ENCODE measurements at places on chromosomes 1 and 21.

DNA sequence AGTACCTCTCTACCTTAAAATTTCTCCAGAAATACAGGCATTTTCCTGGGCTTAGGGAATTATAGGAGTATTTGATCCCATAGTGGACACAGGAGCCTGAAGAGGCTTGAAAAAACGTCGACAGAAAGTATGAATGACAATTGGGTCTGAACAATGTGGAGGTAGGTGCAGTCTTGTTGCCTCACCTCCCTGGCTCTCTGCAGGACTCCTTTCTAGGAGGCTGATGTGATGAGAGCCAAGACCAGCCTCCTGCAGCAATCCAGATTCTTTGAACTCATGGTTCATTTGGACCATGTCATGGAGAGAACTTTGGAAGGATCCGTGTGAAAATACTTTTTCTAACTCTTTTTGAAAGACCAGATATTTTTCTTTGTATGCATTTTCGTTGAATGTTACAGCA, 50.5 kb upstream of the MTF2 start:
- DNase-seq, result no peak

- DNase-seq, result no peak
These were observed 92.5 kb downstream of the ITSN1 start for GRCh38 chr21:33734818-33735217.

DNA sequence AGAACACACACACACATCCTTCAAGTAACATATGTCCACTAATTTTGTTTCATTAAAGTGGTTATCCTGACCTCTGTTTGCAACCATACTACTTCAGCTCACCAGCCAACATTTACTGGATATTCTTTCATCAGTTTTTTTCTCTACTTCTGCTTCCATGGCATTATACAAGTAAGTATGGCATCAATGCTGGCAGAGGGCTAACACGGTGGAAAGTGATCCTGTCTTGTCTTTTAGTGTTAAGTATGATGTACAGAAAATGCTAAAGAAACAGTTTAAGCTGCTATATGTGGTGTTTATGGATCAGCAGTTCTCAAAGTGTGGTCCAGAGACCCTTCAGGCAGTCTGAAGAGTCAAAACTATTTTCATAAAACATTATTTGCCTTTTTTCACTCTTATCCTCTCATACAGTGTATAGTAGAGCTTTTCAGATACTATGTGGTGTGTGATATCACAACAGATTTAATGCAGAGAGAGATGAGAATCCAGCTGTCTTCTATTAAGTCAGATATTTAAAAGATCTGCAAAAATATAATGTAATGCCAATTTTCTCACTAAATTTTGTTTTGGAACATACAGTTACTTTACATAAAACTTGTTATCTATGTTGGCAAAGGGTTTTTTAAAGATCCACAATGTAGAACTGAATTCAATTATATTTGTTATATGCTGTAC, 46.6 kb downstream of the FOXJ3 start:
- DNase-seq, result no peak

DNA sequence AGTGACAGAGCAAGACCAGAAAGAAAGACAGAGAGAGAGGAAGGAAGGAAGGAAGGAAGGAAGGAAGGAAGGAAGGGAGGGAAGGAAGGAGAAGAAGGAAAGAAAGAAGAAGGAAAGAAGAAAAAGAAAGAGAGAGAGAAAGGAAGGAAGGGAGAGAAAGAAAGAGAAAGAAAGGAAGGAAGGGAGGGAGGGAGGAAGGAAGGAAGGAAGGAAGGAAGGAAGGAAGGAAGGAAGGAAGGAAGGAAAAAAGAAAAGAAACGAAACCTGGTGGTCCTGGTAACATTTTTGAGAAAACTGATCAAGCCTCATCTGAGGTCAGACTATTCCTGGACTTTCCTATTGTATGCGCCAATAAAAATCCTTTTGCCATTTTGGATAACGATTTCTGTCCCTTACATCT, 8.2 kb upstream of the CTTNBP2NL start:
- no peak for DNase-seq

- DNase-seq, result no peak
These were observed 13.9 kb upstream of the COL6A2 start for GRCh38 chr21:46083791-46084561.

DNA sequence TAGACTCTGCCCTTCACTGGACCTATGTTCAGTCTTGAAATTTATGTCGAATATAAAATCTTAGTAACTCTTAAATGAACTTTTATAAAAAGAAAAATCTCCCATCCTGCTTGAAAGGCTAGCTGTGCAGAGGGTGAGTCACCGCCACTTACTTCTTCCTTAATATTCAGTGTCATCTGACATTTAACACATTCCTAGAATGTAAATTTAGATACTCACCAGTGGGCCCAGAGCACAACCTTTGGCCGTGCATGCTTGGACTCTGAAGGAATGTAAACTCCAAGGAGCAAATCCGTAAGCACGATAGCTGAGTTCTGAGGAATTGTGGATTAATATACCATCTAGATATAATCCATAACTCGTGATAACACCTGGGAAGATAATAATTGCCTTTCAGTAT, 403.3 kb downstream of the KCTD3 start:
- DNase-seq, result no peak

DNA sequence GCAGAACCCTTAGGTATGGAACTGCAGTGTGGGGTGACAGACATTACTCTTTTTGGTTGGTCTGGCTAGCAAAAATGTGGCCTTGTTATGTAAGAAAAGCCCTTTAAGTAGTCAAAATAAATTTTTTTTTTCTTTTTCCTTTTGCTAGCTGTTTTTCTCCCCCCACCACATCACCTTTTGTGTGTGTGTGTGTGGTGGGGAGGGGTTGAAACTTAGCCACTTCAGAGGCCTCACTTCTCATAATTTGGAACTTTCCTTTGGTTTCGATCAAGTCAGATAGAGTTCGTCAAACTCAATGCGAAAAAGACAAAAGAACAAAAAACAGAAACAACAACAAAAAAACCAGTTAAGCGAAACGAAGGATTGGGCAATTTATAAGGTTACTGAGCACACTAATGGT, 1.9 kb upstream of the PRMT2 start:
- no peak for DNase-seq

DNA sequence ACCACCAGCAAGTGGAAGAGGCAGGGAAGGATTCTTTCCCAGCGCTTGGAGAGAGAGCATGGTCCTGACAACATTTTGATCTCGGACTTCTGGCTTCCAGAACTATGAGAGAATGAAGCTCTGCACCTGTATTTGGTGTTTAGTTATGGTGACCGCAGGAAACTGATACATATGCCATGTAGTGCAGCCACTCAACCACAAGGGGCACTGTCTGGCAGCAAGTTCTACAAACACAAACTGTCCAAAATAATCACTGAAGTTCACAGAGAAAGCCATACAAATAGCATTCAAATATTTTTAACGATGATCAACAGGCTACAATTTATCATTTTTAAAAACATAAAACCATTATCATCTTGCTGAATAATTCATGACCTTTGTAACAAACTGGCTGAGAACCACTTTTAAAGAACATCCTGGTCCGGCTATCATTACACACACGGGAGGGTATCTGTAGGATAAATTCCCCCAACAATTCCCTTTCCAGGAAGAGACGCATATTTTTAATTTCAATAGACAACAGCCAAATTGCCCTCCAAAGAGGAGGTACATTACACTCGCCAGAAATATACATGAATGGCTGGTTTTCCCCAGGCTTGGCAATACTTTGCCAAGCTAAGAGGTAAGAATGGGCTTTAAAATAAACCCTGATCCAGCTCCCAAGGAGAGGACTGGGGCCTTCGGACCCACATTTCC, 9.2 kb upstream of the CBR3 start:
- peak; percentile 71 for DNase-seq

GRCh38 chr1:165481820-165482532, 37.0 kb upstream of the RXRG start:
- DNase-seq, result peak; percentile 85

DNA sequence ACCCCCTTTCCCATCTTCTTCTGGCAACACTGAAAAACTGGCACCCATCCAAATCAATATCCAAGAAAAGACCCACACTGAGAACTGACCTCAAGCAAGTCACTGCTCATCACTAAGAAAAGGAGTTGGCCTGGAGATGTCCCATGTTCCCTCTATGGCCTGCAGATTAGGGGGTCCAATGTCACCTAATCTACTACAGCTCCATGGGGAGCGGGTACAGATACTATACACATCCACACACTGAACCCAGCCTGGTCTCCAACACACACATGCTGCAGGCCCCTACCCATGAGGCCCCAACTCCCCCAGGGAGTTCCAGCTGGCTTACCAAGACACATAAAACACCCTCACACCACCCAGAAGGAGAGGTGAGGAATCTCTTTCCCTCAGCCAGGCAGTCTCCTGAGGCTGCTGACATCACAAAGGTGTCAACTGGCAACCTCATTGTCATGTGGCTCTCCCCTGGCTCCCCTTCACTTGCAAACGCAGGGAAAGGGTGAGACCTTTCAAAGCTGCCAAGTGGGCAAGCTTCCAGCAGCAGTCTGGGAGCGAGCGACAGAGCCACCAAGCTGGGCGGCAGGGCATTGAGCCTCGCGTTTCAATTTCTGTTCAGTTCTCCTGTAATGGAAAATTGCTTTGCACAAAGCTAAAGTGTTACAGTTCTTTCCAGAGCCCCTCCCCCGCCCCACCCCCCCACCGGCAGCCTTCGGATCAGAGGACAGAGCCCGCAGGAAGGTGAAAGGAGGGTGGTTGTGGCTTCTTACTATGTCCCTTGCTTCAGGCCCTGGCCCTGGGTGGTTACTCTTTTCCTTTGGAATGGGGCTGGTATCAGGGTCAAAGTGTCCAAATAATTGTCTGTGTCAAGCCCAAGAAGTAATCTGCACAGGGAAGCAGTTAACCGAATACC, at the start of gene LRRC52:
LRRC52 (plus strand) TSS at position 469 of the 907 bp plus-strand sequence; CDS start at position 766, 297 bp downstream.
- DNase-seq, result no peak

DNA sequence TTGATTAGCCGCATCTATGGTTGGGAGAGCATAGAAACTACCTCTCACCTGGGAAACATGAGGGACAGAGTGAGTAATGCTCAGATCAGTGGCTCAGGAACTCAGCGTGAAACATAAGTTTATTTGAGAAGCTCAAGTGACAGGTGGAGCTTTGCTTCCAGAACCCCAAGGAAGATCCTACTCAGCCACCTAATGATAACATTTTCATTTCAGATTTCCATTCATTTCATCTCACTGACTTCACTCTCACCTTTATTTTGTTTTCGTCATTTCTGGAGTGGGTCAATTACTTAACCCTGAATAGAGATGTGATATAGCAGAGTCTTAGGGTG, 145.5 kb upstream of the DUSP10 start:
- no peak for DNase-seq
